ENCODE measurements at places on chromosomes 7 and 10. TPM values are rescaled to one million over a fixed set of nuclear protein-coding genes. Genes with fewer than 3 reads are reported as not detected.

- H3K4me3 ChIP-seq, result no peak overlapping the region
- H3K27me3 ChIP-seq, result no peaks in the 10 kb centered on the region
- DNase-seq, result no peak
- H3K4me1 ChIP-seq, result no peaks in the 10 kb centered on the region
- H3K36me3 ChIP-seq, result no peaks in the 10 kb centered on the region
- no peak overlapping the region for H3K27ac ChIP-seq
Observed at GRCh38 chr7:117435475-117436043, 8.3 kb upstream of the ASZ1 start.

GRCh38 chr7:12111422-12112405, 99.4 kb upstream of the TMEM106B start:
- H3K4me3 ChIP-seq, result no peak overlapping the region
- no peak overlapping the region for H3K27ac ChIP-seq
- H3K4me1 ChIP-seq, result no peaks in the 10 kb centered on the region
- H3K27me3 ChIP-seq, result no peaks in the 10 kb centered on the region

DNA sequence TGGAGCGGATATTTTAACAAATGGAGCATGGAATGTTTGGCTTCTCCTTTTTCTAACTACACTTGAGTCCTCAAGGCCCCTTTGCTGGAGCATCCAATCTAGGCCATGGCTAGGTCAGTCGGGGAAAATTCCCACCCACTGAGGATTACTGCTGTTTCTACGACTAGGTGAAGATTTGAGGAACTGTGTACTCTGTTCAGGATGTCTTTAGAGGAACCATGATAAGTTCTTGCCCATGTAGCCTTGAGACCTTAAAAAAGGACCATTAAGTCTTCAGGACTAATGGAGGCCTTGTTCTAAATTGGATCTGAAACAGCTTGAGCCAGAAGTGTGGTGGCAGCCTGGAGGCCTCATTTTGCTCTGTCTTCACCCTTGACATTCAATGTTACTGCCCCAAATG, 6.2 kb downstream of the AGK start:
- DNase-seq, result no peak
- H3K27me3 ChIP-seq, result no peaks in the 10 kb centered on the region
- no peak overlapping the region for H3K27ac ChIP-seq
- H3K36me3 ChIP-seq, result peaks cover 10% of the 10 kb centered on the region
- no peaks in the 10 kb centered on the region for H3K4me1 ChIP-seq
- H3K4me3 ChIP-seq, result no peak overlapping the region

DNA sequence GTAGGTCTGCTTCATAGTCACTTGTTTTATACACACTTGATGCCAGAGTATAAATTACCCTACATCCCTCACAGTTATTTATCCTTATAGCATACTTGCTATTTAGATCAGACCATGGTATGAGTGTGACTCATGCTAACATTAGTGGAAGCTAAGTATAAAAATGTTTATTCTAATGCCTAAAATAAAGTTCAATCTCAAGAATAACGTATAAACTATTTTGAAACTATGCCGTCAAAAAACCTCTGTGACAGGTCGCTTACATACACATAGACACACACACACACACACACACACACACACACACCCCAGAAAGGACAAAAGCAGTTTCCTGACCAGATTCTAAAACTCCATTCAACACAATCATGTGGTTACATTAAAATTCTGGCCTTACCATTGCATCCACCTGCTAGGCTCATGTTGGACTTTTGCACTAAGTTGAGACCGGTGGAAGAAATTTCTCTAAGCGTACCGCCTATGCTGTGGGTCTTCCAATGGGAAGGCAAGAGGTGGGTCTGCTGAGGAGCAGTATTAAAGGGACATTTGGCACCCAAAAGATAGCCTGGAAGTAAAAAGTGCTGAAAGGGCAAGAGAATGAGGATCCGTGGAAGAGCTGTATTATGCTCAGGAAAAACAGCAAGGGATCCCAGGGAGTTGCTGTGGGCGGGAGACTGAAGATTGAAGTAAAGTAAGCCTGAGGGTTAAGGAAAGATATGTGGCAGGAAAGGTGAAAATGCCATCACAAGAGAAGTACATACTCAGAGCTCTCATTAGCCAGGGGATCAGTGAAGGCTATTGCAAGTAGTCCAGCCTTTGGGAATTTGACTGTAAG, 5.0 kb downstream of the FOXP2 start:
- no peak overlapping the region for H3K27ac ChIP-seq
- no peak for DNase-seq
- no peaks in the 10 kb centered on the region for H3K27me3 ChIP-seq

GRCh38 chr7:29332042-29332811, 137.7 kb downstream of the CHN2 start:
- no peak for DNase-seq
- H3K4me3 ChIP-seq, result no peak overlapping the region

DNA sequence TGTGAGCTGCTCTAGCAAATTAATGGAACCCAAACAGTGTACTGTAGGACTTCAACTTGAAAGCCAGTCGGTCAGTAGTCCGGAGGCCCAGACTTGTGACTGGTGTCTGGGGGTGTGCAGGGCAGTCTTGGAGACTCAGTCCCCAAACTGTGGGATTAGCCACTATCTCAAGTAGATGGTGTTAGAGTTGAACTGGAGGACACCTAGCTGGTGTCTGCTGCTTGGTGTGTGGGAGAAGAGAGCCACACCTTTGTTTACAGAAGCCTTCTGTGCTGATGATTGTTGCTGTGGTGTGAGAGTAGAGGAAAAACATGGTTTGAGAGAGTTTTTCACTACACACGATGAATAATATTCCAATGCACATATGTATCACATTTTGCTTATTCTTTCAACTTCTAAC, 47.4 kb downstream of the CUL2 start:
- no peaks in the 10 kb centered on the region for H3K4me1 ChIP-seq
- no peaks in the 10 kb centered on the region for H3K27me3 ChIP-seq
- no peak for DNase-seq

GRCh38 chr7:66099551-66100407, 14.9 kb upstream of the CRCP start:
- peak overlapping the region; percentile 51 for H3K4me3 ChIP-seq
- H3K4me1 ChIP-seq, result peaks cover 16% of the 10 kb centered on the region
- no peaks in the 10 kb centered on the region for H3K36me3 ChIP-seq
- peak overlapping the region; percentile 34 for H3K27ac ChIP-seq
- DNase-seq, result peak; percentile 48

GRCh38 chr10:4704034-4704545, 121.9 kb upstream of the AKR1E2 start:
- no peak overlapping the region for H3K27ac ChIP-seq
- no peaks in the 10 kb centered on the region for H3K27me3 ChIP-seq
- H3K4me1 ChIP-seq, result peaks cover 6% of the 10 kb centered on the region
- no peak for DNase-seq
- no peaks in the 10 kb centered on the region for H3K36me3 ChIP-seq

DNA sequence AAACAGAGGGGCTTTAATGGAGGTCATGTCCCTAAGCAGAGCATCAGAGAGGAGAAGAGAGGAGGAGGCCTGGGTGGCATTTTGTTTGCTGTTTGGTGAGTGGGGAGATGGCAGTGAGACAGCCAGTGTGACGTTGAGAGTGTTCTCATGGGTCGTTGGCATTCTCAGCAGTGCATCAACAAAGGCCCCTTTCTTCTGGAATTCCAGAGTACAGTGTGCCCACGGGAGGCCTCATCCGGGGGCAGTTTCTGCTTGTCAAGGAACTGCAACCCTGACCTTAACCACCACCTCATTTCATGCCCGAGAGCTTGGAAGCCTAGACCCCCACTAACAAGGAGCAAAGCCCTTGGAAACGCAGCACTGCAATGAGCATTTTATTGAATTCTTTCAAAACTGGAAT, 92.9 kb downstream of the CELF2 start:
- no peak overlapping the region for H3K4me3 ChIP-seq
- no peaks in the 10 kb centered on the region for H3K36me3 ChIP-seq
- no peak overlapping the region for H3K27ac ChIP-seq
- H3K27me3 ChIP-seq, result no peaks in the 10 kb centered on the region
- no peak for DNase-seq
- H3K4me1 ChIP-seq, result peaks cover 14% of the 10 kb centered on the region

HHEX gene
- polyA plus RNA-seq, result 96.9 TPM

POLR2J2 gene
- polyA plus RNA-seq, result 16.7 TPM

Data from B cell (primary cell).